Activated CD8-positive, alpha-beta memory T cell treated with anti-CD3 and anti-CD28 coated beads, Interleukin-2, amount 10 ng/mL, durations not matched to agents 7 days and 5 days (primary cell): ENCODE measurements at places on chromosomes 5 and 9. TPM values are rescaled to one million over a fixed set of nuclear protein-coding genes. Genes with fewer than 3 reads are reported as not detected.
A peak's percentile ranks its signal among the peaks of the same experiment; 100 is the strongest.

GRCh38 chr9:82031538-82032280 lies 43.1 kb downstream of the SPATA31D1 start:
- no peak overlapping the region for H3K4me3 ChIP-seq
- no peak for DNase-seq
- H3K27ac ChIP-seq, result no peak overlapping the region
- H3K36me3 ChIP-seq, result no peaks in the 10 kb centered on the region

- H3K27me3 ChIP-seq, result no peaks in the 10 kb centered on the region
- H3K36me3 ChIP-seq, result peaks cover 2% of the 10 kb centered on the region
- no peak overlapping the region for H3K4me3 ChIP-seq
- peaks cover 27% of the 10 kb centered on the region for H3K4me1 ChIP-seq
Measured at GRCh38 chr9:37468620-37469019, 3.4 kb upstream of the ZBTB5 start.

- peaks cover 77% of the 10 kb centered on the region for H3K36me3 ChIP-seq
- H3K27ac ChIP-seq, result peak overlapping the region; percentile 93
- H3K27me3 ChIP-seq, result no peaks in the 10 kb centered on the region
- H3K4me3 ChIP-seq, result peak overlapping the region; percentile 8
- DNase-seq, result no peak
- H3K4me1 ChIP-seq, result peaks cover 94% of the 10 kb centered on the region
Measured at GRCh38 chr9:114374936-114375335, 12.8 kb downstream of the AKNA start.

DNA sequence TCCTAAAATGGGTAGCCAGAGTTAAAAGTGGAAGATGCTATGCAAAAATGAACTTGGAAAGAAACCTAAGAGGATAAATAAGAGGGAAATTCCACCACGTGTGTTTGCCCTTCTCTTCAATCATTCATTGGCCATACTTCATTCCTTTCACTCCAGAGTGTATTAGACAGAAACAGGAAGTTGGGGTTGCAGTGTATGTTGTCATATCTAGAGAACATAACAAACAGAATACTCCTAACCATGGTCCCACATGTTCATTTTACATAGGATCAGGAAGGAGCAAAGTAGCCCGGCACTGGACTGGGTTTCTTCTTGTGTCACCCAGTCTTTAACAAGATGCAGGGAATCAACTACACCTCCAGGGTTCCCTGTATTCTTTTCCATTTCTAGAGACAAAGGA lies 7.6 kb upstream of the GPBP1 start:
- DNase-seq, result no peak
- no peaks in the 10 kb centered on the region for H3K36me3 ChIP-seq

DNA sequence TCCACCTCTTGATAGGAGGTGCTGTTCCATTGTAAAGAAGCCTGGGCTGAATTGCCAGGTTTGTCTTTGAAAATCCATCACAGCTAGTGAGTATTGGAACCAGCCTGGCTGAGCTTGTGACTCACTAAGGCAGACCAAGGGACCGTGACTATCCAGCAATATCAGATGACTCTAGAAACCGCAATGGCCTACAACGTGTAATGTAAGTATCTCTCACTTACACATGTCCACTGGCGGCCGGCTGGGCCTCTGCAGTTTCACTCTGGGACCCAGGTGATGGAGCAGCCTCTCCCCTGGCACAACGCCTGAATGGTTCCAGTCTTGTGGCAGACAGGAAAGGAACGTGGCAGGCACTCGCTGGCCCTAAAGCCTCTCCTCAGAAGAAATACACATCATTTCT lies 3.1 kb upstream of the HRH2 start:
- H3K4me1 ChIP-seq, result peaks cover 69% of the 10 kb centered on the region
- H3K27ac ChIP-seq, result no peak overlapping the region
- H3K4me3 ChIP-seq, result no peak overlapping the region
- H3K36me3 ChIP-seq, result peaks cover 53% of the 10 kb centered on the region

DNA sequence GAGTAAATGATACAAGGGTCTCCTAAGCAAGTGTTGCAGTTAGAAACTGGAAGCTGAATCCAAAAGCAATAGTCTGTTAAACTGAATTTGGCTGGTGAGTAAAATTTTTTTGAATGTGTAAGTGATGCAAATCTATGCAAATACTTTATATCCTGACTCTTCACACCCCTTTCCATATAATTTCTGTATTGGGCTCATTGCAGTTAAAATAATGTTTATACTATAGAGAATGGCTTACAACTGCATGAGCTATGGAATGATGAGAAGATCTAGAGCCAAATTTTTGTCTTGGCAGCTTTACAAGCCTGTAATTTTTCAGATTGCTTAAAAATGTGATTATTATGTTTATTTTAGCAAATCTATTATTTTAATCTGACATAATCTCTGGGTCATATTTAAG lies 57.0 kb upstream of the GABRA1 start:
- H3K27me3 ChIP-seq, result no peaks in the 10 kb centered on the region
- no peak for DNase-seq
- no peak overlapping the region for H3K4me3 ChIP-seq
- H3K4me1 ChIP-seq, result no peaks in the 10 kb centered on the region
- no peaks in the 10 kb centered on the region for H3K36me3 ChIP-seq

- H3K4me1 ChIP-seq, result peaks cover 14% of the 10 kb centered on the region
- H3K36me3 ChIP-seq, result peaks cover 5% of the 10 kb centered on the region
- no peak overlapping the region for H3K4me3 ChIP-seq
- no peak for DNase-seq
- H3K27ac ChIP-seq, result no peak overlapping the region
- H3K27me3 ChIP-seq, result peaks cover 3% of the 10 kb centered on the region
Measured at GRCh38 chr5:128199104-128199503, 115.5 kb downstream of the SLC12A2 start.

- H3K27ac ChIP-seq, result no peak overlapping the region
- no peaks in the 10 kb centered on the region for H3K36me3 ChIP-seq
- no peaks in the 10 kb centered on the region for H3K27me3 ChIP-seq
- no peak for DNase-seq
- no peak overlapping the region for H3K4me3 ChIP-seq
Measured at GRCh38 chr5:59833448-59833847, 60.1 kb downstream of the PDE4D start.

GRCh38 chr9:116816484-116816883 lies 129.4 kb downstream of the TRIM32 start:
- no peak for DNase-seq
- H3K27me3 ChIP-seq, result no peaks in the 10 kb centered on the region
- no peak overlapping the region for H3K4me3 ChIP-seq
- no peaks in the 10 kb centered on the region for H3K4me1 ChIP-seq
- H3K36me3 ChIP-seq, result no peaks in the 10 kb centered on the region
- no peak overlapping the region for H3K27ac ChIP-seq

DNA sequence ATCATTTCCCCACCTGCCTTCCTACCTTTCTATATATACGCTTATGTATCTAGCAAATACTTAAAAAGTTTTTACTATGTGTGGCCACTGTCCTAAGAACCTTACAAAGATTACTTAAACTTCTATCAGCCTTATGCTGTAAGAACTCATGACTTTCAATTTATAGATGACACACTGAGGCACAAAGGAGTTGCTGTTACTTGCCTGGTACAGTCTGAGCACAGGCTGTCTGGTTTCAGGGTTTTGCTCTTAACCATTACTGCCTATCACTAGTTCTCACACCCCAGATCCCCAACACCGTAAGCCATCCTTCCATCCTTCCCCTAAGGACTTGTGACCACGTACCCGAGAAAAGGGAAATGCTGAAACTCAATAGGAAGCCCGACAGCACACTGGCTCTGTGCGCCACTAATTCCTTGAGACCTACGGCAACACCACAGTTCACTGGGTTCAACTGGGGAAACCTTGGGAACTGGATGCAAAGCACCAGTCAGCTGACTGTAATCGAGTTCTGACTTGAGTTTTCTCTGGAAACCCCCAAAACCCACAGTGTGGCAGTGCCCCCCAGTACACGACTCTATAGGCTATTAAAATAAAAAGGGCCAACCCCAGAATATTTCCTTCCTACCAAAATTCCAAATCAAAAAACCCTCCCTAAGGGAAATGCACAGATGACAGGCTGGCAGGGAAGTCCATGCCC lies 56.0 kb downstream of the AUH start:
- H3K27me3 ChIP-seq, result no peaks in the 10 kb centered on the region
- no peak overlapping the region for H3K27ac ChIP-seq
- peaks cover 29% of the 10 kb centered on the region for H3K4me1 ChIP-seq
- peaks cover 46% of the 10 kb centered on the region for H3K36me3 ChIP-seq
- no peak overlapping the region for H3K4me3 ChIP-seq

DNA sequence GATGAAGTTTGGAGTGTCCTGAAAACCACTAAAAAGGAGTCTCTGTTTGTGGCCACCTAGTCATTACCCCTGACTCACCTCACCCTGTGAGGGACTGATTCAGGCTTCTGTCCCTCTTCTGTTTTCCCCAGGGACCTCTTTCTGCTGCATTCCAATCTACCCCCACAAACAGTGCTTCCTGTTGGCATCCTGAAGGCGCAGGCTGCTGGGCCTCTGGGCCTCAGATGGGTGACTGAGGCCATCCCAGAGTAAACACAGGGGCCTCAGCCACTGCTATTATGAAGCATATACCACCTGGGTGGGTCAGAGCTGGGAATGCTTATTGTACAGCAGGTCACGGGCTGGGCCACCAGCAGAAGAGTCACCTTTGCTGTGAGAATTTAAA lies 20.0 kb downstream of the MORN5 start:
- H3K27me3 ChIP-seq, result peaks cover 24% of the 10 kb centered on the region
- H3K36me3 ChIP-seq, result no peaks in the 10 kb centered on the region
- no peak overlapping the region for H3K4me3 ChIP-seq
- no peak for DNase-seq
- no peaks in the 10 kb centered on the region for H3K4me1 ChIP-seq
- H3K27ac ChIP-seq, result no peak overlapping the region

DNA sequence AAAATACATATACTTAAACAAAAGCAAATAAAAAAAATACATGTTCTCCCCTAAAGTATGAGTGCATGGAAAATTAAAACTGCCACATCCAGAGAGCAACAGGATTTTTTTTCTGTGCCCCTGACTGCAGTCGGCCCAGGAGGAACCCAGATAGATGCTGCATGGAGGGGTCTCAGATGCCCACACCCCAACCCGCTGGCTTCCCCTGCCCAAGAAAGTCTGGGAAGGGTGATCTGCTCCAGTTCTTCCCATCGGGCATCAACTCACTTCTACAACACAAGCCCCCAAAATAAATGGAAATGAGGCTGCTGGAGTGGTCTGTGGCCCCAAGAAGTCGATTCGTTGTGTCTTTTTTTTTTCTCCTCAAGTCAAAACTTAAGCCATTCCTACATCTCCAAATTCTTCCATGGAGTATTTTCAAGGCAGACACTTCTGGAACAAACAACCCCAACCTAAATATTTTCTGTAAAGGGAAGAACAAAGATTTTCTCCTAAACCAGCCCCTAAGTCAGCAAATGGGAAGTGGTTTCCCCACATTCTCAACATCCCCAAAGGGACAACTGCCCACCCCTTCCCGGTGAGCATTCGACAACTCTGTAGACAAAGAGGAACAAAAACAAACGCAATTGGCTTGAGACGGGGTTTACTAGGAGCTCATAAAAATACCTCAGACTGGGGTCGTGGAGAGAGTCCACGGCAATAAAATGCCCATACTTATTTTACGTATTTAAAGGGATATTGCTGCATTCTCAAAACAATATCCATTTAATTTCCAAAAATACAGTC lies 46.7 kb downstream of the ROR2 start:
- no peak overlapping the region for H3K27ac ChIP-seq
- H3K4me1 ChIP-seq, result peaks cover 11% of the 10 kb centered on the region
- peaks cover under 1% of the 10 kb centered on the region for H3K36me3 ChIP-seq
- DNase-seq, result no peak
- H3K4me3 ChIP-seq, result no peak overlapping the region
- peaks cover 6% of the 10 kb centered on the region for H3K27me3 ChIP-seq

DNA sequence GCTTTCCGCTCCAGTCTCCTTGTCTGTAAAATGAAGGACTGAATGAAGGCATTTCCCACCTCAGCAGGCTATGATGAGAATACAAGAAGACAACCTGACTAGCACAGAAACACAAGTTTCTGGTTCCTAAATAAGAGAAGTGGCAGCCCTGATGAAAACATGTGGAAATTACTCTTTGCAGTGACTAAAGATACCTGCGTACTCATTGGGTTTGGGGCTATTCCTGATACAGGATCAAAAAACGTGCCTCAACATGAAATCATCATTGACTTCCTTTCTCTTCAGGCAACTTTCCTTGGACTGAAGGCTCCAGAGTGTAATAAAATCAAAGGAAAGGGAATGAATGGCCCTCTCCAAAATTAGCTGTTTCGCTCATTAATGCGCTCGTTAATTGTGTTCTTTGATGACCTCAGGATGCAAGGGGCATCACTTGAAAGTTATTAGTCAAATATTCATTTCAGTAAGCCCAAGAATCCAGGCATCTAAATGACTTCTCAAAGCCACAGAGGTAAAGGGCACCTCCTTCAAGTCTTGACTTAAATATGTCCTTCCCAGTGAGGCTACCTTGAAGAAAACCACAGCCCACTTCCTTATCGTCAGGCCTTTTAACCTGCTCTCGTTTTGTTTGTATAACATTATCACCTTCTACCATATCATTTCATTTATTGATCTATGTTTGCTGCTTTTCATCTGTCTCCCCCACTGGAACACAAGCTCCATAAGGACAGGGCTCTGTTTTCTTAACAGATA lies 68.9 kb downstream of the RASEF start:
- H3K4me3 ChIP-seq, result no peak overlapping the region
- no peaks in the 10 kb centered on the region for H3K36me3 ChIP-seq
- no peak for DNase-seq
- no peaks in the 10 kb centered on the region for H3K27me3 ChIP-seq

GRCh38 chr9:115164511-115164974 lies 46.6 kb upstream of the TNC start:
- H3K36me3 ChIP-seq, result no peaks in the 10 kb centered on the region
- H3K27ac ChIP-seq, result no peak overlapping the region
- H3K4me3 ChIP-seq, result no peak overlapping the region
- no peak for DNase-seq
- no peaks in the 10 kb centered on the region for H3K4me1 ChIP-seq
- peaks cover 18% of the 10 kb centered on the region for H3K27me3 ChIP-seq

DNA sequence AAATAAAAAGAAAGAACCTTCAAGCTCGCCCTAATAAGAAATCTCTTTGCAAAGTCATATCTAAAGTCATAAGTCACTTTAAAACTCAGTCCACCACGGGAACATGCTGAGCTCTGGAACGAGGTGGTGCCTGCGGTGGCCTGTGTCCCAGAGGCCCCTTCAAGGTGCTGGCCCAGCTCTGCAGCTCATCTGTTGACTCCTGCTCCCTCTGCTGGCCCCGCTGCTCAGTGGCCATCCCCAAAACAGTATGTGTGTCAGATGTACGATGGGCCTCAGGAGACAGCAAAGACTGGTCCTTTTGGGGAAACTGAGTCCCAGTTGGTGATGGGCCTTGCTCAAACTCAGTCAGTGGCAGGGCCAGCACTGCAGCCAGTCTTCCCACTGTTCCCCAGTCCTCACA lies 22.8 kb upstream of the FOXB2 start:
- peaks cover 2% of the 10 kb centered on the region for H3K27me3 ChIP-seq
- H3K27ac ChIP-seq, result no peak overlapping the region
- no peak overlapping the region for H3K4me3 ChIP-seq
- no peaks in the 10 kb centered on the region for H3K4me1 ChIP-seq
- DNase-seq, result no peak

Gene AGXT2
- not detected for total RNA-seq

Gene PCDHB13
- not detected for total RNA-seq

Gene RANBP3L
- total RNA-seq, result not detected

Gene STPG3
- not detected for total RNA-seq

Gene GABRB2
- not detected for total RNA-seq

Gene BARHL1
- not detected for total RNA-seq

Gene IFNA13
- not detected for total RNA-seq

Gene GABRA1
- total RNA-seq, result not detected

Gene GPX8
- not detected for total RNA-seq

Gene ZNF879
- 3.8 TPM for total RNA-seq
